ENCODE measurements at places on chromosomes 4 and X.

GRCh38 chr4:107647591-107647990 is 72.4 kb downstream of the PAPSS1 start:
- no peak for DNase-seq

GRCh38 chrX:63784346-63784901 is 590 bp downstream of the ARHGEF9 start:
- no peak for DNase-seq

GRCh38 chr4:138967313-138967712 is 48.3 kb upstream of the NOCT start:
- no peak for DNase-seq

DNA sequence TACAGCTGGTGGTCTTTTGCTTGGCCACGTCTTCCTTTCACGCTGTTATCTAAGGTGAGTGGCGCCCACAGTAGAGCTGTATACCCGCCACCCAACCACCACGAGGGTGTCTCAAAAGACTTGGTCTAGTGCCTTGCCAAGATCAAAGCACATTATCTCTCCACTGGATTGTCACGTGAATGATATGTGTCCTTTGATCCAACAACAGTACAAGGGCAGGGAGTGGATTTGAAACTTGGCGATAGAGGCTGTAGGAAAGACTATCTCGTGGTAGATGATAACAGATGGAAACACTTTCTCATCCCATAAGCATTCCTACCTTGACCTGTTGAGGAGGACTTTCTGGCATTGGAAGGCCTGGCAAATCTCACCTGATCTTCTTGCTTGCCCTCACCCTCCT is 37.7 kb upstream of the BCLAF3 start:
- no peak for DNase-seq

GRCh38 chrX:101206471-101206870 is 13.1 kb upstream of the DRP2 start:
- DNase-seq = no peak

DNA sequence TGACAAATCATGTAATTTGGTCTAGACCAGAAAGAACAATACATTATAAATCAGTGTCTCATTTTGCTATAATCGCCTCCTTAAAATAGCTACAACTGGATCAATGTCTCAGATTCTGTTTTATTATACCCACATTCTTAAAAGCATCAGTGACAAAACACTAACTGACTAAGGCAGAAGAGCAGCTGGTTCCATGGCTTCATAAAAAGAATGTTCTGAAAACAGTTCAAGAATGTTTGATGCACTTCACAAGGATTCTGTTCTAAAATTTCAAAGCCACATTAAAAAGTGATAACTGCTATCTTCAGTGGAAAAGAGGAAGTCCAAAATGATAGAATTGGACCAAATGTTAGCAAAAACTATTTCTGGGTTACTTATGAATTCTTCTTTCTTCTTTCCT is 69.8 kb downstream of the COL25A1 start:
- no peak for DNase-seq

GRCh38 chr4:144189121-144189520 is 48.6 kb upstream of the GYPA start:
- no peak for DNase-seq

- no peak for DNase-seq
Measured at GRCh38 chr4:53147197-53147596, 218.7 kb downstream of the SCFD2 start.

DNA sequence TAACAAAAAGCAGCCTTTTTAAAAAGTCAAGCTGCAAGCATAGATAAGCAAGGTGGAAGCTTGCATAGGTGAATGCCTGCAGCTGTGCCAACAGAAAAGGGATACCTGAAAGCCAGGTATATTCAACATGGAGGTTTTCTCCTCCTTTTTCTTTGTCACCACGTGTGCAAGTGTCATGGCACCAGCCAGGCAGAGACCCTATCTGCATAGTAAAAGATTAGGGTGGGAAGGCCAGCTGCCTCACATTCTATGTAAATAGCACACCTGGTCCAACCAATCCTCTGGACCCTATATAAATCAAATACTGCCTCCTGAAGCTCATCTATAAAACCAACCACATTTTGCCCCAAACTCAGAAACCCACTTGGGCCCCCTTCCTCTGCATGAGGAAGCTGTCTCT is 28.0 kb upstream of the PLK4 start:
- no peak for DNase-seq

- DNase-seq = no peak
Measured at GRCh38 chrX:30283456-30284200, 25.6 kb downstream of the NR0B1 start.

DNA sequence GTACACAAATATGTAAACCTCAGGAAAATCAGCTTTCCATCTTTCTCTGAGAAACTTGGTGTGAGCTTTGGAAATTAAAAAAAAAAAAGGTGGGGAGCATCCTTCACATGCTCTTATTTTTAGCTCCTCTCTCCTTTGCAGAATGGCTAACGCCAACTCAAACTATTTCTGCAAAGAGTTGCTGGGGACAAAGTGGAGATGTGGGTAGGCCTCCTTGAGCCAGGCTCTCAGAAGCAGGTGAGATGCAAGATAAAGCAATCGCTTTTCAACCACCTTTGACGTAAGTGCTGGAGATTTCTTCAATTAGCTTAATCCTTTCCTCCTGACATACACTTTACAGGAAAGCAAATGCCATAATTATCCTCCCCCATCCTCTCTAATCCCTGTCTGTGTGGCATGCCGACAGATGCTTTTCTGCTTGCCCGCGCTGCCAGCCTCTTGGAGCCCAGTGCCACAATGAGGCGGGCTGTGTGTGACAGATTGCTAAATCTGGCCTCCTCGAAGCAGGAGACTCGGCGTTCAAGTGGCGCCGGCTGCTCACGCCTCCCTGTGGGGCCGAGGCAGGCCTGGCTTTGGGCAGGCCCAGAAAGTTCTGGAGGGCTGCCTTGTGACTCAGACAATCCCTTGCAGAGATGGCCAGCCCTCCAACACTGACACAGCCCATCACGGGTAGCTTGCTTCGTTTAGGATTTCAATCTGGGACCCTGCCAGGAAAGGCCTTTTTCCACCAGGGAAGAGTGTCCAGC is 64.9 kb upstream of the SOD3 start:
- DNase-seq = peak; percentile 18

DNA sequence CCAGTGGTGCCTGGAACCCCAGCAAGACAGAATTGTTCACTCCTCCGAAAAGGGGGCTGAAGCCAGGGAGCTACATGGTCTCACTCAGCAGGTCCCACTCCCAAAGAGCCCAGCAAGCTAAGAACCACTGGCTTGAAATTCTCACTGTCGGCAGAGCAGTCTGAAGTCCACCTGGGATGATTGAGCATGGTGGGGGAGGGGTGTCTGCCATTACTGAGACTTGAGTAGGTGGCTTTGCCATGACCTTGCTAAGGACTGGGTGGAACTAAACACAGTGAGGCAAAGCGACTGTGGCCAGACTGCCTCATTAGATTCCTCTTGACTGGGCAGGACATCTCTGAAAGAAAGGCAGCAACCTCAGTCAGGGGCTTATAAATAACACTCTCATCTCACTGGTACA is 122.6 kb upstream of the ZC4H2 start:
- no peak for DNase-seq

DNA sequence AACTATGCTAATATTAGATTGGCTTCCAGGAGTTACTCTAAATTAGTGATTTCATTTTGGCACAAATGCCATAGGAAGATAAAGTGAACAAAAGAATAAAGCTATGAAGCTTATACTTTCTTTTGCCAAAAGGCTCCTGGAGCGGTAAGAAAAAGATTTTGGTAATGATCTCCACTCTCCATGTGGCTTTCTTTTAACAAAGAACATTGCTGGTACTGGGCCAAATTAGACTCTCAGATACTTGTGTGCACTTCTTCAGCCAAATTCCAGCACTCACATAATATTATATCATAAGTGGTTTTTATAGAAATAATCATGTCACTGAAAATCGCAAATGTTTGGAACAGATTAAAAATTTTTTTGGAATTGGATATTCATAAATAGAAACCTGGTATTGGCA is 142.4 kb upstream of the FGF13 start:
- no peak for DNase-seq

DNA sequence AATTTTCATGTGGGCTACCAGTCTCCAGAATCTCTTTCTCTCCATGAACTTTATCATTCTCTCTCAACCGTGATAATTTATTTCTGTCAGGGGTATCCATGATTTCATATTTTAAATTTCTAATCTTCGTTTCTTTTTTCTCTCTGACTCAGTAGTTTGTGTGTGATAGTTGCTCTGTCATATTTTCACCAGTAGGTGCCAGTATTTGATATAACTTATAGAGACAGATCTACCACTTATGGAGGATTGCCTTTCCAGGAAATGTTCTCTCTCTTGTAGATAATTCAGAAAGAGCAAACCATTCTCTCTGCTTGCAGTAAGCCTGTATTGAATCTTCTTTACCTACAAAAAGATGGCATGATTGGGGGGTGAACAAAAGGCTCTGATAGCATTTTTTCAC is 79.3 kb upstream of the DYNLT3 start:
- no peak for DNase-seq

- no peak for DNase-seq
Measured at GRCh38 chrX:31269914-31270313, 198.1 kb upstream of the FTHL17 start.

DNA sequence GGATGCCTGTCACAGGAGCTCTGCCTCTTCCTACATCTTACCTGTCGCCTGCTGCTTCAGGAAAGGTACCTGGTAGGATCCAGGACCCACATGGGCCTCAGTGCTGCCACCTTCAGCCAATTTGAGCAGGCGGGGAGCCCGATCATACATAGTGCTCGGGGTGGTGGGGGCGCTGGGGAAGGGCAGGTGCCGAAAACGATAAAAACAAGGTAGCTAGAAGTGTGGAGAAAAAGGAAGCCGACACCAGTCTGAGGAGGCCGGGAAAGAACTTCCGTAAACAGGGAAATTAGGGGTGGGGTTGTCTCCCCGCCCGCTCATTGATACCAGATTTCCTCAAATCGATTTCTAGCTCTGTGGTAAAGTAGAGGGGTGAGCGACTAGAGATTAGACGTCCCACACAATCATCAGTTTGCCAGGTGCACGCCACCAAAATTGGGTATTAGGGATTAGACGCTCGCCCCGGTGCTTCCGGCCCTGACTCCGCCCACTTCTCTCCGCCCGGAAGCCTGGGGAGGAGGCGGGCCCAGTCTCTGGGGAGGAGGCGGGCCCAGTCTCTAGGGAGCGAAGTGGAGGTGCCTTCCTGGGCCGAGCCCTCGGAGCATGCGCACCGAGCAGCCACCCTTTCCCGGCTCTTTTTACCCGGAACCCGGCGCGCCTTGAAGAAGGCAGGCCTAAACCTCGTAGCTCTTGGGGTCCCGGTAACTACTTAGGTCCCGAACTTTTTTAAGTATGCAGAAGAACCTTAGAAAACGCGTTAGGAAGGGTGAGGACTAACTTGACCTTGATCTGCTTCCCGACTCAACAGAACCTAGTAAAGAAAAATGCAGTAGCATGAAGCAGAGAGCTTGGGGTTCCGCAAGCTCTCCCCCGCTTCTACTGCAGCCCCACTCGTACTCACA is at the start of gene STPG2:
Gene STPG2 (minus strand): TSS at position 476 of the 899 bp plus-strand sequence.
- peak; percentile 94 for DNase-seq

DNA sequence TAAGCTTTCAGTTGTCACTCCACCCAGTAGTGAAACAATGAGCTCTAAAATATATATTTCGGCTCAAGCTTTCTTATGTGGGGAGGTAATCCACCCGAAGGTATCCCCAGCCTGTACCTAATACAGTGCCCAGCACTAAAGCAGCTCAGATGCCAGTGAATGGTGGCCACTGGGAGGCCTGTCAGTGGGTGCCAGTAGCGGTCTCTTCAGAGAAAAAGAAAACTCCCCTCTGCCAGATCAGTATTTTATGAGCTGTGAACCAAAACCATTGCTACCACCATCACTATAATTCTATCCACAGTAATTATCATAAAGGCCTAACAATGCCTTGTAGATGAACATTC is 835 bp upstream of the NFKB1 start:
- DNase-seq = no peak

DNA sequence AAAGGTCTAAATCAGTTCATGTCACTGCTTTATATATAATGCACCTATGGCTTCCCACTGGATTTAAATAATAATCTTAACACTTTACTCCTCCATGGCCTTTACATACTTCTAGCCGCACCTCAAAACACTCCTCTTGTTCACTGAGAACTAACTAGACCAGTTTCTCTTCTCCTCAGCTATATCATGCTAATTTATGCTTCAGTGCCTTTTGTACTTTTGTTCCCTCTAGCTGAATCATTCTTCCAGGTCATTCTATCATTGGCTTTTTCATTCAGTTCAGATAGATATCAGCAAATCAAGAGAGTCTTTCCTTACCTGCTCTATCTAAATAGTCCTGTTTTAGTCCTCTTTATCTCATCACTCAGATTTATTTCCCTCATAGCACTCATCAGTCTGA is 64.2 kb downstream of the TET2 start:
- no peak for DNase-seq

- no peak for DNase-seq
Measured at GRCh38 chrX:118862091-118862490, 38.5 kb downstream of the ZCCHC12 start.

DNA sequence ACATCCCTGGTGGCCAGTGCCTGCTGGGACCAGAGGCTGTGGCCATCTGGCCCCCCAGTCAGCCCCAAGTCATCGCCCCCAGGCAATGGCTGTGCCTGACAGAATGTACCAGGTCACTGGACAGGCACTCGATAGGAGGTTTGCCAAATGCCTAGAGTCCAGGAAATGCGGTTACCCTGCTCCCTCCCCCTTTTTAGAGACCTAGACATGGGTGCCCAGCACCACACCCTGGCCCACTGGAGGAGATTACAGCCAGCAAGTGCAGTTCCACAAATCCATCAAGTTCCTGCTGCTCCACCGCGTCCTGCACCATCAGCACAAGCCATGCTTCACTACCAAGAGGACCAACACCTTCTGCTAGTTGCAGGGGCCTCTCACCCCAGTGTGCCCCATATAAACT is 16.2 kb upstream of the ZFX start:
- no peak for DNase-seq

GRCh38 chr4:42320822-42321388 is 76.4 kb upstream of the SHISA3 start:
- no peak for DNase-seq

GRCh38 chrX:7654316-7654715 is 188.7 kb upstream of the VCX start:
- no peak for DNase-seq

- no peak for DNase-seq
Measured at GRCh38 chr4:75995727-75996126, 5.0 kb upstream of the SDAD1 start.

DNA sequence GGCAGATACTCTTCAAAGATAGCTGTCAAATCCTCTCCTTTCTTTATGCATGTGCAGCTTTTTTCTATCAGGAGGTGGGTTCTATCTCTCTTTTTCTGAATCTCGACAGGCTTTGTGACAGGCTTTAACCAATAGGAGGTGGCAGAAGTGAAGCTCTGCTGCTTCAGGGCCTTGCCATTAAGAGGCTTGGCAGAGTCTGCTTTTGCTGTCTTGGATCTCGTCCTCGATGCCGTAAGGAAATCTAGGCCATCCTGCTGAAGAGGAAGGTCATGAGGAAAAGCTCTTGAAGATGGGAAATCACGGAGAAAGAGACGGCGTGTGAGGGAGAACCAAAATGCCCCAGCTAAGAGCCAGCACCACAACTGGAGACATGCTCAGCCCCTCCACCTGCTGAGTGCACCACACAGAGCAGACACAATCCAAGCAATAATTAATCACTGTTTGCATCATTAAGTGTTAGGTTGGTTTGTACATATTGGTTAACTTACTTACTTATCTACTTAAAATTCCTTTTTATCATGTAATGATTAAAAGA is 92.2 kb downstream of the DDIT4L start:
- no peak for DNase-seq

- DNase-seq = no peak
Measured at GRCh38 chr4:76690011-76690905, 207.7 kb downstream of the SOWAHB start.

Measured in mucosa of gallbladder (tissue), 1 donor.